ENCODE measurements at places on chromosomes 11 and 22.

- DNase-seq: no peak
Observed at GRCh38 chr22:48342016-48342415, 1485.7 kb downstream of the BRD1 start.

DNA sequence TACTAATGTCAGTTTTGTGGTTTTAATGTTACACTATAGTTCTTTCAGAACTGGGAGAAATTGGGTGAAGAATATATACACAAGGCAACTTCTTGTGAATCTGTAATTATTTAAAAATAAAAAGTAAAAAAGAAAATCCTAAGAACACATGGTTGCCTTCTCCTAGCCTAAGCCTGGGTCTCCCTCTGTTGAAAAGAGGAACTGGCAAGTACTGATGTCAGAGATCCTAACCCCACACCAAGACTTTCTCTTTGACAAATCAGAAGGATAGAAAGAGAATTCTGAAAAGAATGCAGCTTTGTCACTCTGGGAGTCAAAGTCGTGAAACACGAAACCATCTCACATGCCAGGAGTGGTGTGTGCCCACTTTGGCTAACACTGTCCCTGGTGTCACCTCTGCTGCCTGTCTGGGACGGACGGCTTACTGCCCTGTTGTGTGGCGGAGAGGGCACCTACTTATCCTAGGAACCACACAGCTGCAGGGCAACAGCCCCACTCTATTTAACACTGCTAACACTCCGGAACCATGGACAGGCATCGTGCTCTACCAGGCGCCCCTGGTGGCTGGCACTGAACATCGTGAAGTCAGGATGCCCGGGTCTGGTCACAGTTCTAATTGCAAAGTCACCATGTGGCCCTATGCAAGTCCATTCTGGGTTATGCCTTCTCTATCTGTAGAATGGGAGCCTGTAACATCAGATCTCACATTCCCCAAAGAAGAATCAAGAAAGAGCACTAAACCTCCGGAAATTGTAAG is 108.7 kb upstream of the CD82 start:
- DNase-seq: no peak

DNA sequence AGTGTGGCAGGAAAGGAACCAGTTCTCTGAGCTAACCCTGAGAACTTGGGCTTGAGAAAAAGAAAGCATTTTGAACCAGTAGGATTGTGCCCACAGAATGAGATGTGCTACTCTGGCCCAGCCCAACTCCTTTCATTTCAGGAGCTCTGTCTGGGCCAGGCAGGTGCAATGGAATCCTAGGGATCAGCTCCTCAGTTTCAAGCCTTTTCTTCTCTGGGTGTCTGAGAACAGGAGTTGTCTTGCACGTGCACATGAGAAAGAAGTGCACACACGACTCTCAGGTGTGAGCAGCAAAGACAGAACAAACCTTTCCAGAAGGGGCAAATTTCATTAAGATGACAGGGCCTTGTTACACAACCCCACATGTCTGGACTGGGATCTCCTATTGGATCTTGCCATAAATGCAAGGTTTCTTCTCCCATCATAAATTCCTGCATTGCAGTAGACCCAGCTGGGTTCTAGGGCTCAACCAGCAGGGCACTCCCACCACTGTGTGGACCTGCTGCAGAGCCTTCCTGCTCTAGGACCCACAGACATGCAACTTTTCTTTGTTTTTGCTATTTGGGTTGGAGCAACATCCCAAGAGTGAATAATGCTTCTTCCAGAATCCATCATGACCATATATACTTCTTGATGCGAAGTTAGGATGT is 24.5 kb upstream of the GGTLC2 start:
- DNase-seq: no peak

- DNase-seq: no peak
Observed at GRCh38 chr11:77446911-77447629, 26.8 kb downstream of the PAK1 start.

GRCh38 chr11:43643898-43644620 is 36.5 kb upstream of the HSD17B12 start:
- peak; percentile 85 for DNase-seq

DNA sequence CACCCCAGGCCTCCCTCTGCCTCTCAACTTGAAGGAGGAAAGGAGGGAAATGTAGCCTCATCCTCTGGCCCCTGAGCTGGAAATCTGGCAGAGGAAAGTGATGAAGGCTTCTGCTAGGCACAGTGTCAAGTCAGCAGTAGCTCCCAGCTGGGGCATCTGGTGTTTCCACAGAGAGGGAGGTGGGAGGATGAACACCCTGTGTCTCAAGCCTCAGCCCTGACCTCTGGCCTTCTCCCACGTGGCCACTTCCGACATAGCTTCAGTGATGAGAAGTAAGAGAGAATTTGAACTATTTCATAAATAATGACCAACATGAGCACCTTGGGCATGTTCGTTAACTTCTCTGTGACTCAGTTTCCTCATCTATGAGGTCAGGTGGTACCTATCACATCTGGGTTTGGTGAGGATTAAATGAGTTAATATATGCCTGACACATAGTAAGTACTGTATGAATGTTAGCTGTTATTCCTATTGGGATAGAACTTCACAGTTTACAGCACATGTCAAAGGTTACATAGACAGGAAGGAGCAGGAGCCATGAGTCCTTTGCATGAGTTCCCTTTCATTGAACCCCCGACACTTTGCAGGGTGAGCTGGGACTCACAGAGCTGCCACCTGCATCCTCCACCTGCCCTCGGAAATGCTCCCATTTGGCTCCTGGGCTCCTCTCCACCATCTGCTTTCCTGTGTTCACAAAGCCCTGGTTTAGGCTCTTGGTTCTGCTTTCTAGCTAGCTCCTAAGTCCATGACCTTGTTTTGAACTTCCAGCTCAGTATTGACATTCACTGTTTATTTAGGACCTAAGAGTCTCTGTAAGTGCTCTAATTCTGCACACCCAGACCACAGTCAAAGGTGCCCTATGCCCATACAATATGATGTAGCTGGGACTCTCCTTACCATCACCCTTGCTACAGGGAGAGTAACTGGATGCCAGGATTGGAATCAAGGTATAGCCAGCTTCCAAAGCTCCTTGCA is 61.7 kb downstream of the CSNK2A3 start:
- no peak for DNase-seq

- no peak for DNase-seq
Observed at GRCh38 chr11:2770761-2771301, 71.0 kb upstream of the KCNQ1OT1 start.

DNA sequence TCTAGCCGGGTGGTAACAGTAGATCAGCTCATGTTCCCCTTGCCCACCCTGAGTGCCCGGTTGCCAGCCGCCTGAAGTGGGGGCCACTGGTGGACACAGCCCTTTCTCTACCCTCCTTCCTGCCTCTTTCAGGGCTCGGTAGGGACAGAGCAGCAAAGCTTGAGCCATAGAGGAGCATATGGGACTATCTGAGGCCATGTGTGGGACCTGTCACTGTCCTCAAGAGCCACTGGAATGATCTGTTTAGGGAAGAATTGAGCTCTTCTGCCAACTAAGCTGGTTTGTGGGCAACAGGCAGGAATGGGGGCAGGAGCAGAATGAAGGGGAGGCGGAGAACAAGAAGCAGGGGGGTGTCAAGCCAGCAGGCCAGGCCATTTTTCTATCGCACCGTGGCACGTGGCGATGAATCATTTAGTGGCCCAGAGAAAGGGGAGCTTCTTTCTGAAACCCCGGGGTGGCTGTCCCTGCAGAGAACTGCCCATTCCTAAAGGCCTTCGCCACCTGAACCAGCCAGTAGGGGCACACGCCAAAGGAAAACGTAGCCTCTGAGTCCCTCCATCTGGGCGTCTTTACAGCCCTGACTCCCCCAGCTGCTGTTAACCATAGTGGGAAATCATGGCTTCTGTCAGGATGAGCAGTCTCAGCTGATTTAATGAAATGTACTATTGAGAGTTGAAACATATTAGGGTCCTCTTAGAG is 8.8 kb downstream of the ASPHD2 start:
- no peak for DNase-seq

DNA sequence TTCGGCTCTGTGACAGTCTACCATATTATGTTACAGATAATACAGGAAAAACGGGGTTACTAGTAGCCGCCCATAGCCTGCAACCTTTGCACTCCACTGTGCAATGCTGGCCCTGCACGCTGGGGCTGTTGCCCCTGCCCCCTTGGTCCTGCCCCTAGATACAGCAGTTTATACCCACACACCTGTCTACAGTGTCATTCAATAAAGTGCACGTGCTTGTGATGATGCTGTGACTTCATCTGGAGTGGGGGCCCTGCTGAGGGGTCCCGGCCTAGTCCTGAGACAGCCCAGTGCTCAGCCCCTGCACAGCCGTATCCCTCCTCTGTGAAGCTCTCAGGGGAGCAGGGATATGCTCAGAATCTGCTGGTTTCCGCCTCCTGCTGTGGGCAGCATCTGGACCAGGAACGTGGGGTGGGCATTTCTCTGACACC is 1.2 kb downstream of the IFITM1 start:
- DNase-seq: no peak

DNA sequence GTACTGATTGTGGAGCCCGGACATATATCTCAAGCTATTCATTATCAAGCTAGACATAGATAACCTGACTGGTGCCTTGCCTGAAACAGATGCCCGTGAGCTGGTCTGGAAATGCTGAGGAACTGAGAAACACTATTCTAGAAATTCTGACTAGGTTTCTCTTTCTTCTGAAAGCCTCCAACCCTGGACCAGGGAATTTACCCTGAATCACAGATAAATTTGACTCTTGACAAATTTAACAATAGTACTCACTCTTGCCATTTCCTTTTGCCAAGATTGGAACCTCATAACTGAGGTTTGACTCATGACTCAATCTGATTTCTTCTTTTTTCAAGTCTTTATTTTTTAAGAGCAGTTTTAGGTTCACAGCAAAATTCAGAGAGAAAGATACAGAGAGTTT is 189.6 kb upstream of the SYN3 start:
- DNase-seq: no peak

GRCh38 chr22:17112491-17113042 is 8.6 kb downstream of the TMEM121B start:
- DNase-seq: no peak

GRCh38 chr22:38865201-38866023 is 6.6 kb downstream of the CBX6 start:
- DNase-seq: no peak

DNA sequence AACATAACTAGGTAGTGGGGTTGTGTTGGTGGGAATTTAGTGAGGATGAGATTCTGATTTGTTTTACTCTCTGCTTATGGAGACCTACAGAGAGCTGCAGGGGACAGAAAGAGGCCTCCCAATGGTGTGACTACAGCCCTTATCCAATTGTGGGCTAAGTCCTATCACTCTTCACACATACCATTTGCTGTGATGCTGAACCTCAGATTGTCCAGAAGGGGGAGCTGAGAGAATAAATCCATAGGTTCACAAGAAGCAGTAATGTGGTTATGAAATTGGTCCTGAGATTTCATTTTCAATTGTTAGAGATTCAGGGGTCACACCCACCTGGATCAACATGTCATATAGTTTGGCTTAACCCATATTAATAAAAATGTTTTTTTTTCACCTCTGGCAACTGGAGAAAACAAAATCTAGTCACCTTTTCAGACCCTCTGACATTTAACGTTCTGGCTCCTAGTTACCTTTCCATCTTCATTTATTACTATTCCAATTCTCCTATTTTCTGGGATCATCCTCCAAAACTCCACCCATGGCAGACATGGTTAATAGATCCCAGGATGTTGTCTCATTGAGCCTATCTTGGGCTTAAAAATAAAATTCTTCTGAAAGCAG is 53.3 kb upstream of the PTPN5 start:
- no peak for DNase-seq

DNA sequence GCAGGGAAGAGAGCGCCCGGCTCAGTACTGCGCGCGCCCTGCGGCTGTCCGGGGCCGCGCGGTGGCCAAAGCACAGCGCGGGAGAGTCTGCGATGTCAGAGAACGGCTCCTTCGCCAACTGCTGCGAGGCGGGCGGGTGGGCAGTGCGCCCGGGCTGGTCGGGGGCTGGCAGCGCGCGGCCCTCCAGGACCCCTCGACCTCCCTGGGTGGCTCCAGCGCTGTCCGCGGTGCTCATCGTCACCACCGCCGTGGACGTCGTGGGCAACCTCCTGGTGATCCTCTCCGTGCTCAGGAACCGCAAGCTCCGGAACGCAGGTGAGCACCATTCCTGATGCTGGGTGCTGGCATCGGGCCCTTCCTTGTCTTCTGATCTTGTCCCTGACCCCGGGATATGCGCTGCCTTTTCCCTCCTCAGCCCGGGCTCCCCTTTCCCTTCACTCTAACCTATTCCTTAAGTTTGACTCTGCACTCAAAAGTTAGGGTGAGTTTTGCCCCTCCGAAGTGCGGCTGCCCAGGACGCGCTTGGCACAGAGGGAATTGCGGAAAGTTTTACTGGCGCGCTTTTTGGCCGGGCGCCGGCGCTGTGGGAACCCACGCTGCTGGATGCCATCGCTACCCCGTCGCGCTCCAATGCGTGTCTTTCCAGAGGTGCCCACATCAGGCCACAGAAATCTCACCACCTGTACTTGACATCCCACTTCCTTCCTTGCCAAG is at the start of gene MTNR1B:
TSS of gene MTNR1B (plus strand) at position 18 of the 714 bp plus-strand sequence. CDS start at position 93, 75 bp downstream.
- DNase-seq: no peak

GRCh38 chr11:134098566-134099184 is 29.8 kb downstream of the JAM3 start:
- no peak for DNase-seq

DNA sequence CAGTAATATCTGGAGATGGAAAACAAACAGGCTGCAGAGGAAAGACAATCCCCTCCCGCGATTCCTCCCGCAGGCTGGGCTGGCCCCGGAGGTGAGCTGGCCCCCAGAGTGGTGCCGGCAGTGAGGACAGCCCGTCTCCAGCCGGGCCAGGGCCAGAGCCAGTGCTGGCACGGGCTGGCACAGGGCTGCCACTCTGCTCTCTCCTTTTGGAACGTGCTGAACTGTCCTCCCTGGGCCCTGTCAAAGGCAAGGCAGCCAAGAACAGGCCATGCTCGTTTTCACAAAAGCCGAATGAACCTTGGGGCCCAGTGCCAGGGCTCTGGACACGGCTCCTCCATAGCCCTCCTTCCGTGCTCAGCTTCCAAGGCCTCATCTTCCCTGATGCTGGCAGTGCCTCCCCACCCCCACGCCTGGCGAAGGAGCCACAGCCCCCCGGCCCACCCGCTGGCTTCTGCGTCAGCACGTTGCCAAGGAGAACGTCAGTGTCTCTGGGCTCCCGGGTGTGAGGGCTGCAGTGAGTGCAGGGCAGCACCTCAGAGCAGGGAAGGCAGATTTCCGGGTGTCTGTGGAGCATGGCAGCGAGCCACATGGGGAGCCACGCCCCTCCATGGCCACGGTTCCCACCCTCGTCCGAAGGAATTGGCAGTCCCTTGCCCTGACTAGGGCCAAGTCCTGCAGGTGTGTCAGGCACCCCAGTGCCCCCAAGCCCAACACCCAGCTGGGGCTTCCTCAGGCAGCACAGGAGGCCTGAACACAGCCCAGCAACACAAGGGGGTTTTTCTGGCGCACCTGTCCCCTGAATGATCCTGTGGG is 28.6 kb downstream of the GNAZ start:
- no peak for DNase-seq

- no peak for DNase-seq
Observed at GRCh38 chr22:49909476-49910205, 8.6 kb downstream of the ALG12 start.
